ENCODE measurements at places on chromosomes 4 and X. TPM values are rescaled to one million over a fixed set of nuclear protein-coding genes. Genes with fewer than 3 reads are reported as not detected.

DNA sequence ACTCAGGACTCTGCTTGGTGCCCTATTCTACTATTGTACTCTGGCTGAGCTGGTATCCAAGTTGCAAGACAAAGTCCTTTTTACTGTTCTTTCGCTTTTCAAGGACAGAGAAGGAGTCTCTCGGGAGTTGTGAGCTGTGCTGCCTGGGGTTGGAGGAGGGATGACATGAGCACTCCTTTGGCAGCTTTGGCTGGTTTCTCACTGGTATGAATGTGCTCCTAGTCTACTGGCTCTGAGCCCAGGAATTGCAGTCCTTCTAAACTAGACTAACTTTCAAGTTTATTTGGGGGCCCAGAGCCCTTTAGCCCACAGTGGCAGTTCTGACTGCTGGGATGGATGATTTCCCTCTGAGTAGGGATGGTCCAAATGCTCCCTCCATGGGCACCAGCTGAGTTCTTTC is 997.1 kb downstream of the RAB28 start:
- no peak overlapping the region for H3K4me3 ChIP-seq
- no peaks in the 10 kb centered on the region for H3K4me1 ChIP-seq
- peak overlapping the region; percentile 43 for H3K27ac ChIP-seq

GRCh38 chr4:8227771-8228318 is 28.8 kb downstream of the SH3TC1 start:
- no peak overlapping the region for H3K27ac ChIP-seq
- H3K4me1 ChIP-seq = peaks cover 17% of the 10 kb centered on the region
- no peak overlapping the region for H3K4me3 ChIP-seq
- peaks cover 8% of the 10 kb centered on the region for H3K36me3 ChIP-seq
- no peaks in the 10 kb centered on the region for H3K27me3 ChIP-seq
- DNase-seq = no peak

DNA sequence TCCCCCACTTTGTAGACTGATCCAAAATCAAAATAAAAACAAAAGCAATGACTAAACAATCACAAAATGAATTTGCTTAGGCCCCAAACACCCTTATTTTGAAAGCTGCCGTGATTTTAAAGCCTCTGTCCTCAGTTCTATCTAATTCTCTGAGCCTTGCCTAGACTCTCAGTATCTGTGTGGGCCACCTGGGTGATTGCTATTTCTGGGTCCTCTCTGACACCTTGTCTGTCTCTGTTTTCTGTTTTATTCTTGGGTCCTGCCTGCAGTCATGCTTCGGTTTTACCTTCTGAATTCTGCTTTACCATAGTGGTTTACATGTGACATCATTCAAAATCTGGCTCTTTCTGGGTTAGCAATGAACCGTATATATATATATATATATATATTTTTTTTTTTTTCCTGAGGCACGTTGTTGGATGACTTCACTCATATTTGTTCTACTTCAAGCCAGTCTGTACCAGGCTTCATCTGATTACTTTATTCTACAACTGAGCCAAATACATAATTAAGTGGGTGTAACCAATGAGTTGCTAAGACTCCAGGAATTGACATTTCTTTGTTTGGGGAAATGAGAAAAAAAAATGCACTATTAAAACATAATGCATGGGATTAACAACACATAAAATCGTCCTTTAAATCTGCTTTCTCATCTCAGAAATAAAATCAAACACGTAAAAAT is 710.7 kb upstream of the SLIT2 start:
- H3K4me1 ChIP-seq = no peaks in the 10 kb centered on the region
- no peak overlapping the region for H3K27ac ChIP-seq
- H3K4me3 ChIP-seq = no peak overlapping the region
- no peaks in the 10 kb centered on the region for H3K27me3 ChIP-seq
- no peak for DNase-seq

DNA sequence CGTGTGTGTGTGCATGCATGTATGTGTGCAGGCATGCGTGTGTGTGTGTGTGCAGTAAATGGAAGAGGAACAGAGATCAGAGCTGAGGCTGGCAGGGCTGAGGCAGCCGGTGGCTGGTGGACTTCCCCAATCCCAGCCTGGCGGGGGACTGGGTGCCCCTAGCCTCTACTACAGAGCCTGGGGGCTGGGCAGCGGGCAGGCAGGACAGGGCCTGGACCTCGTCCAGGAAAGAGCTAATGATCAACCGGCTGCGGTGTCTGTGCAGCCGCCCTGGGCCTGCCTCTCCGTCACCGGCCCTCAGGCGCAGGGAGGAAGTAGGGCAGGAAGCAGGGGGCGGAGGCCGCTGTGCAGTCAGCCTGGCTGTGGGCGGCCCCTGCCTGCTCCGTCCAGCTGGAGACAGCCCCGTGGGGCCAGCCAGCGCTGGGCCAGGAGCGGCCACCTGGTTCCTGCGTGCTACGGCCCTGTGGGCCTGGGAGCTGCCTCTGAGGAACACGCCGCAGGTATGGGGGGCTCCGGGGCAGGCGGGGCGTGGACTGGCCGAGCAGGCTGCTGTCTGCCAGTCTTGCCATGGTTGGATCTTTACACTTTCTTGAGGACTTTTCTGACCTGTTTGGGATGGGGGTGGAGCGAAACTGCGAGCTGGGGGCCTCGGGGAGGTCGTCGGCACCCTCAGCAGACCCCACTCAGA is at the start of gene SH3TC1:
TSS of gene SH3TC1 (plus strand) at position 385 of the 688 bp plus-strand sequence. CDS start 5,905 bp downstream, outside the sequence.
- peaks cover 53% of the 10 kb centered on the region for H3K4me1 ChIP-seq
- peak; percentile 91 for DNase-seq
- H3K36me3 ChIP-seq = no peaks in the 10 kb centered on the region
- H3K4me3 ChIP-seq = peak within 1 kb of the TSS; percentile 45

DNA sequence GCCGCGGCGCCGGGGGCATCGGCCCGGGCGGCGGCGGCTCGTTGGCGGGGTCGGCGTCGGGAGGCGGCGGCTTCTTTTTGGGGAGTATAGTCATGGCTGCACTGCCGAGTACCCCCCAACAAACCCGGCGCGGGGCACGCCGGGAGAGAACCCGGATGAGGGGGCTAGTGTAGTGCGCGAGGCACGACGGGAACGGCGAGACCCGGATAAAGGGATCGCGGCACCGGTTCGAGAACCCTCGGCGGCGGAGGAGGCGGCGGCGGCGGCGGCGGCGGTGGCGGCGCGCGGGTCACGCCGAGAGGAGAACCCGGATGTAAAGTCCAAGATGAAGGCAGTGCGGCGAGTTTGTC is at the start of gene OTUD5:
TSS of gene OTUD5 (minus strand) at position 131 of the 350 bp plus-strand sequence. CDS start at position 94, 37 bp downstream.
- H3K36me3 ChIP-seq = peaks cover 14% of the 10 kb centered on the region
- no peaks in the 10 kb centered on the region for H3K27me3 ChIP-seq
- H3K4me1 ChIP-seq = peaks cover 31% of the 10 kb centered on the region
- H3K27ac ChIP-seq = peak within 1 kb of the TSS; percentile 98

GRCh38 chr4:123785538-123785937 is 388.9 kb downstream of the SPRY1 start:
- H3K27me3 ChIP-seq = no peaks in the 10 kb centered on the region
- peak; percentile 89 for DNase-seq
- H3K4me1 ChIP-seq = no peaks in the 10 kb centered on the region
- no peak overlapping the region for H3K4me3 ChIP-seq
- H3K36me3 ChIP-seq = no peaks in the 10 kb centered on the region

DNA sequence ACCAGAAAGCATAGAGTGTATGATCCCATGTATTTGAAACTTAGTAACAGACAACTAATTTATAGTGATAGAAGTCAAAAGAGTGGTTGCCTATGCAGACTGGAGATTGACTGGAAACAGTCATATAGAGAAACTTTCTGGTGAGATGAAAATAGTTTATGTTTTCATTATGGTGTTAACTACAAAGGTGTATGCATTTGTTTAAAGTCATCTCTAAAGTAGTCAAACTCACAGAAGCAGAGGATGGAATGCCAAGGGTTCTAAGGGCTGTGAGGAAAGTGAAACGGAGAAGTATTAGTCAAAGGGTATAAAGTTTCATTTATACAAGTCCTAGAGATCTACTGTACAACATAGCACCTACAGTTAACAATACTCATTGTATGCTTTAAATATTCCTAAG is 45.8 kb downstream of the ENOX2 start:
- H3K27ac ChIP-seq = no peak overlapping the region
- no peaks in the 10 kb centered on the region for H3K27me3 ChIP-seq
- DNase-seq = no peak
- H3K4me3 ChIP-seq = no peak overlapping the region

GRCh38 chr4:123304151-123304964 is 92.2 kb upstream of the SPRY1 start:
- no peak overlapping the region for H3K4me3 ChIP-seq
- H3K36me3 ChIP-seq = no peaks in the 10 kb centered on the region
- H3K4me1 ChIP-seq = no peaks in the 10 kb centered on the region

DNA sequence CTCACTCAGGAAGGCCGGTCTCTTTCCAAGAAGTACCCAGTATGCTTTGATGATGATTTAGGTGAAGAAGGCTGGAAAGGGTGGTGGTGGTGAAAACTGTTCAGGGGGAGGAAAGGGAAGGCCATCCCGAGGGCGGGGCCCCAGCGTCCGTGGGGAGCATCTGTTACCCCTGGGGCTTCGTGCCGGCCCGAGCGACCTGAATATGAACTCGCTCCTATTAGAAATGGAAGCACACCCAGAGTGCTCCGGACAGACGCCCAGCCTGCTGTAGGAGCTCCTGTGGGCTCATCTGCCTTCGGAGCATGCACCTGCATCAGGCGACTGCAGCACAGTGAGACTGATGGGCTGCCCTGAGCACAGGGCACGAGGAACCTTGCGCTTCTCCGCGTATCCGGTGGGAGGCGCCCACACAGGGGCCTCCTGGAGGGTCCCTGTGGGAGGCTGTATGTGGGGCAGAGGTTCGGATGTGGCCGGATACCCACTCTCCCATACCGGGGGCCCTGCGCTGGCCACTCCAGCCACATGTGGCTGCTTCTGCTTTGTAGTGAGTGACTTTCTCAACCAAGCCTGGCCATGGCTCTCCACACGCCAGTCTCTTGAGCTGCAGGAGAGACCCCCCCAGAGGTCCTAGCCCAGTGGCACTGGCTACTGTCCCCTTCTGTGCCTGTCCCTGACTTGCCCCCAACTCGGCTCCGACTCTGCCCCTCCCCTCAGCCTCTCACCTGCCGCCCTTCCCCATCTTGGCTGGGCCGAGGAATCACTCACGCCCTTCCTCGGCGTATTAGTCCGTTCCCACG is 36.7 kb downstream of the FGFRL1 start:
- no peaks in the 10 kb centered on the region for H3K36me3 ChIP-seq
- H3K4me3 ChIP-seq = peak overlapping the region; percentile 21
- DNase-seq = no peak
- no peak overlapping the region for H3K27ac ChIP-seq

GRCh38 chrX:96389281-96390047 is 295.2 kb upstream of the DIAPH2 start:
- no peaks in the 10 kb centered on the region for H3K36me3 ChIP-seq
- no peak overlapping the region for H3K27ac ChIP-seq
- H3K4me1 ChIP-seq = no peaks in the 10 kb centered on the region
- H3K4me3 ChIP-seq = no peak overlapping the region
- DNase-seq = no peak
- H3K27me3 ChIP-seq = no peaks in the 10 kb centered on the region

GRCh38 chrX:110015915-110016314 is 13.0 kb downstream of the TMEM164 start:
- no peak overlapping the region for H3K4me3 ChIP-seq
- H3K27ac ChIP-seq = peak overlapping the region; percentile 64
- peaks cover 3% of the 10 kb centered on the region for H3K36me3 ChIP-seq
- no peak for DNase-seq
- no peaks in the 10 kb centered on the region for H3K27me3 ChIP-seq
- H3K4me1 ChIP-seq = no peaks in the 10 kb centered on the region

- H3K4me3 ChIP-seq = no peak overlapping the region
- DNase-seq = no peak
- no peaks in the 10 kb centered on the region for H3K27me3 ChIP-seq
- H3K27ac ChIP-seq = no peak overlapping the region
Measured at GRCh38 chr4:56742080-56742871, 61.2 kb upstream of the HOPX start.

GRCh38 chr4:38860788-38861424 is 4.3 kb upstream of the TLR6 start:
- no peak overlapping the region for H3K4me3 ChIP-seq
- H3K4me1 ChIP-seq = no peaks in the 10 kb centered on the region
- no peak for DNase-seq

PLXNB3 gene
- 5.6 TPM for total RNA-seq

GATA1 gene
- total RNA-seq = 0.20 TPM

ZDHHC15 gene
- total RNA-seq = 3.6 TPM

USP53 gene
- total RNA-seq = 51.5 TPM

MID1 gene
- total RNA-seq = 8.0 TPM

CCDC158 gene
- total RNA-seq = 0.19 TPM

Measured in right atrium auricular region (tissue), 2 donors.